ENCODE measurements at places on chromosomes 3 and 15.

GRCh38 chr3:37138816-37139215 lies 35.6 kb downstream of the LRRFIP2 start:
- no peak for DNase-seq

DNA sequence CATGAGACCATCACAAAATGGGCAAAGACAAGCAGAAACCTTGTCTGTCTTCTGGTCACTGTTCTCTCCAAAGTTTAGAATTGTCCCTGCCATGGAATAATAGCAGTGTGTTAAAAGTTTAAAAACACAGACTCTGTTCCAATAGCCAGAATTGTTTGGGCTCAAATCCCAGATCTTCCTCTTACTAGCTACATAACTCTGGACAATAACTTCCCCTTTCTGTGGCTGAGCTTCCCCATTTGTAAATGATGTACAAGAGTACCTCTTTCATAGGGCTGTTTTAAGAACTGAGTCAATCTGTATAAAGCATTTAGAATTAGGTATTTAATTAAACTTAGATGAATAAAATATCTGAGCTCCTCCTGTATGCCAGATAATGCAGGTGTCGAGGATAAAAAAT lies 623.0 kb downstream of the NTRK3 start:
- DNase-seq: no peak

- no peak for DNase-seq
Observed at GRCh38 chr15:40065166-40065565, 26.2 kb upstream of the SRP14 start.

GRCh38 chr3:82586414-82586813 lies 825.0 kb upstream of the GBE1 start:
- no peak for DNase-seq

GRCh38 chr3:158314426-158315357 lies 204.8 kb downstream of the RSRC1 start:
- DNase-seq: no peak

DNA sequence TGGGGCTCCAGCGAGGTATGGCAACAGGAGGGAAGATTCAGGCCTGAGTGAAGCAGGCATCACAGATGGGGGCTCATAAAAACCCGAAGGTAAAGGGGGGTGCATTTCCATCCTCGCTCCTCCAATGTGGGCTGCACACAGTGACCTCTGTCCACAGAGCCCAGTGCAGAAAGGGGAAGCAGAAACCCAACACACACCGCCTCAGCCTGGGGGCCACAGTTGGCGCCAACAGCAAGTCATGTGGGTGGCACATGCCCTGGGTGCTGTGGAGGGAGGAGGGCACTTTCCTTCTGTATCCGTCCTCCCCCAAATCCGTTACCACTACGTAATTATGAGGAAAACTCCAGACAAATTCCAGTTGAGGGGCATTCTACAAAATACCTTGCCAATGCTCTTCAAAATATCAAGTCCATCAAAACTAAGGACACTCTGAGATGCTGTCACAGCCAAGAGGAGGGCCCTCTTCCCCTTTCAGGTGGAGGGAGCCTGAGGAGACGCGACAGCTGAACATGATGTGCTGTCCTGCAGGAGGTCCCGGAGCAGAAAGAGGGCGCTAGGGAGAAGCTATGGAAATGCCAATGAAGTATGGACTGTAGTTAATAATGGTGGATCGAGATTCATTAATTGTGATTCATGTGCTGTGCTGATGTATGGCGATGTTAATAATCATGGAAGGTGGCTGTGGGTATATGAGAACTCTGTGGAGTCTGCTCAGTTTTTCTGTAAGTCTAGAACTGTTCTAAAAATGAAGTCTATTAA lies 16.4 kb downstream of the APBA2 start:
- DNase-seq: no peak

DNA sequence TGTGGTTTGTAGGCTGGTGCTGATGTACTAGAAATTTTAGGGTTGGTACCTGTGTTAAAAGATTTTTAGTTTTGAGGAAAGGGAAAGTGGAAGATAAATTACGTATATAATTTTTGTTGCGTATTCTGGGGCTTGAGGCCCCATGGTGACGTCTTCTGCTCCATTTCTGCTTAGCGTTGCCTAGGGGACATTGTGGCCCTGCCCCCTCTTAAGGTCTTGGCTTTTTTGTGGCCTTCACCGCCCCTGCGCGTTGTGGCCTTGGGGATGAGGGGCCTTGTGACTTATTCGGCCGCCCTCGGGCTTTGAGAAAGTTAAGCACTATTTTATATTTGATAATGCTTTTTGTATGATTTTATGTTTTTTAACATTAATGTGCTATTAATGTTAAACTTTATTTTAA lies 182.0 kb downstream of the KLF13 start:
- DNase-seq: no peak

- DNase-seq: no peak
Observed at GRCh38 chr3:182728238-182728637, 65.1 kb upstream of the ATP11B start.

DNA sequence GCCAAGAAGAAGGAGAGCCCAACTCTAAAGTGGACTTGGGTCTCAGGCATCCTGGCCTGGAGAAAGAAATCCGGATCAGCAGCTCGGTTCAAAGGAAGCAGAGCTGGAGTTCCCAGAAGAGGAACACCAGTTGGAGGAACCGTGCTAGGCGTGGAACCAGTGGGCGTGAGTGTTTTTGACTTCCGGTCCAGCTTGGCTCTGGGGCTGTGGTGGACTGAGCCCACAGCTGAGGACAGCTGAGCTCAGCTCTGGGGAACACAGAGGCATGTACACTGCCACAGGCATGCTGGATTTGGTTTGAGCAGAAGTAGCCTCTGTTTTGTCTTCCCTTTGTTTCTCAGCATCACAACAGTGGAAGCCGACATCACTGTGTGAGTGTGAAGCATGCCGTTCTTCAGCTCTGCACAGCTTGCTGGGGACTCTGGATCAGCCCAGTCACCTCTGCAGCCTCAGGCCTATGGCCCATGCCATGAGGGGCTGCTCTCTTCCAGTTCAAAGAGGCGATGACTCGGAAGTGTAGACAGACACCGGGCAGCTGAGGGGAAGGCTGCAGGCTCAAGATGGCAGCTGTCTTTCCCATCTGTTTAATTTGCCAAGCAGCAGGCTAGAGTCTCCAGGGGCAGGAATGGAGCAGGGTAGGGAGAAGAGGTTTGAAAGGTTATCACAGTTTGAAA lies 185.8 kb upstream of the UBE3A start:
- no peak for DNase-seq

- no peak for DNase-seq
Observed at GRCh38 chr3:52097851-52098507, 41.6 kb upstream of the DUSP7 start.

DNA sequence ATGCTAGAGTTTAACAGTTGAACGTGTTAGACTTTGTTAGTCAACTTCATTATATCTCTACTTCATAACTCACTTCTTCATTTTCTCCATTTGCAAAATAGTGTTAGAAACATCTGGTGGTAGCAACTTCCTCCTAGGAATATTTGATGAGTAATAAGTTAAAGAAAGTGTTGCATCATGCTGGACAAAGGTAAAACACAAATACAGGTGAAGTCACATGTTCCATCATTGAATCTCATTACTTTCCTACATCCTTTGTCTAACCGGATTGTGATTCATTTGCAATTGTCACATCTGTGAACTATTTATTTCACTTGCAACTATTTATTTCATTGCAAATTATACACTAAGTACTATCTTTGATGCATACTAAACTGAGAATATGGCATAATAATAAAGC lies 186.5 kb downstream of the TUSC7 start:
- no peak for DNase-seq

- DNase-seq: no peak
Observed at GRCh38 chr3:37586280-37586679, 275.4 kb upstream of the CTDSPL start.

- DNase-seq: no peak
Observed at GRCh38 chr15:43748376-43748775, 2.1 kb downstream of the PDIA3 start.

DNA sequence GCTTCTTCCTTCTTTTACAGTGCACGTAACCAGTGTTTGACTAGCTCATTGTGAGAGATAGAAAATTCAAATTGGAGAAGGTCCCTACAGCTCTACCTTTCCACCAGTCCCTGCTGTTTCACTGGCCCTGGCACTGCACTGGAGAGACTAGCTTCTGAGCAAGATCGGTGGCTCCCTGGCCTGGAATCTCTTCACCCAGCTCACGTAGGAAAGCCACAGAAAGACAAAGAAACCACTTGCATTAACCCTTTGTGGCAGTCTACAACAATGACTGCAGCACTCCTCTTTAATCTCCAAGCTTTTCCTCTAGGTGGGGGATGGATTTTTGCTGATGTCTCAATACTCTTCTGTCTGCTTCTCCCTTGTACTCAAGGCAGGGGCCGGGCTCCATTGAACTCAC lies 155.9 kb downstream of the PEX5L start:
- no peak for DNase-seq

DNA sequence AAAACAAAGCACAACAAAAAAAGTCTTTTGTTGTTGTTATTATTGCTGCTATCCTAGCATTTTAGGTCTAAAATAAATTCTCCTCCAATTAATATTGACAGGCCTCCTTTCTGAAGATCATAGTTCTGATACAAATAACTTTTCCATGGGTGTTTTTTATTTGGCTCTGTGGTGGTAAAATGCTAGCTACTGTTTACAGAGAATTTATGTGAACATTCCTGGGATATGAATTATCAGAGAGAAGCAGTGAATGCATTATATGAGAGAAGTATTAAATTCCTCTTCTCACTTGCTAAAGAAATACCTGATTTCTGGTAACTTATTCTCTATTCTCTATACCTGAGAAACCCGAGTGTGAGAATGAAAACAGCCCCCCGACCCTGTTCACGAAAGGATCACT lies 57.5 kb upstream of the TMCO5A start:
- no peak for DNase-seq

DNA sequence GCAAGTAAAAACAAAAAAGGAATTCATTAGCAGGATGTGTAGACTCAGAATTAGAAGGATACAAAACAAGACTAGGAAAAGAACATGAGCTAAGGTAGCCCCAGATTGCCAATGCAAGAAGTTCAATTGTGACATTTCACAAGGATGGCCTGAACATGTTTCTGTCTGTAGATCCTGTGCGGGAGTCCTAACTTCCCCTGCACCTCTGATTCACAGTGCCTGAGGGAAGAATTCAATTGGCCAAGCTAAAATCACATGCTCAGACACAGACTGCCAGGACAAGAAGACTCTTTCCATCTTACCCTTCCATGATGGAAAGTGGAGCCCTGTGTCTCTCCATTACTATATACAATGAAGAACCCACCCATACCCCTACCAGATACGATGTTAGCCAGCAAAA lies 251.5 kb downstream of the KCNH8 start:
- no peak for DNase-seq

GRCh38 chr3:101466465-101467309 lies 46.3 kb downstream of the SENP7 start:
- no peak for DNase-seq

- DNase-seq: no peak
Observed at GRCh38 chr3:141240286-141240685, 8.7 kb downstream of the PXYLP1 start.

DNA sequence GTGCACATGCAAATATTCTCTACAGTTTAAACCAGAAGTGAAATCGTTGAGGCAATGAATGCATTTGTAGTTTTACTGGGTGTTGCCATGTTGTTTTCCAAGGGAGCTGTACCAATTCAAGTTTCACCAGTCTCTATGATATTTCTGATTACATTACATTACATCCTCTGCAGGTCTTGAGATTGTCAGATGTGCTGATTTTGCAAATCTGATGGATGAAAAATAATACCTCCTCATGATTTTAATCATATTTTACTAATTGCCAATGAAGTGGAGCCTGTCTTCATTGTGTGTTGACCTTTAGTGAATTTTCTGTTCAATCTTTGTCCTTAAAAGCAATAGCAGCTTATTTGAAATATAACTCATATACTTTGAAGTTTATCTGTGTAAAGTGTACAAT lies 282.4 kb downstream of the NR2F2 start:
- DNase-seq: no peak

DNA sequence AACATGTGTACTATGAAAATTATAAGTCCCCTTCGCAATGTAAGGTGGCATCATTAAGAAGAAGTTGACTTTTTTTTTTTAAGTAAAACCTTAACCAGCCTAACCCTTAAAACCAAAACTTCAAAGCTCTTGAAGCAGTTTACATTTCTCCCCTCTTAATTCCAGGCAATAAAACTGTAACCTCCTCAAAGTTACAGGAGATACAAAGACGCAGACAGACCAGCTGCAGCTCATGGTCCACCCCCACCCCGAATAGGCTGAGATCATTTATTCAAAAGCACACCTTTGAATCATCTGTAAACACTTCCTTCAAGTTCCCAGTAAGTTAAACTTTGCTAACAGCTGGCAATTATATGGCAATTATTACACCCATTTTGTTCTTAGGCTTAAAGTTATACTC lies 414.5 kb downstream of the ERC2 start:
- no peak for DNase-seq

- no peak for DNase-seq
Observed at GRCh38 chr15:52480990-52481389, 47.7 kb downstream of the MYO5A start.

- no peak for DNase-seq
Observed at GRCh38 chr3:138066383-138066782, 49.0 kb downstream of the DZIP1L start.

GRCh38 chr3:30641416-30642251 lies 35.2 kb downstream of the TGFBR2 start:
- DNase-seq: no peak

DNA sequence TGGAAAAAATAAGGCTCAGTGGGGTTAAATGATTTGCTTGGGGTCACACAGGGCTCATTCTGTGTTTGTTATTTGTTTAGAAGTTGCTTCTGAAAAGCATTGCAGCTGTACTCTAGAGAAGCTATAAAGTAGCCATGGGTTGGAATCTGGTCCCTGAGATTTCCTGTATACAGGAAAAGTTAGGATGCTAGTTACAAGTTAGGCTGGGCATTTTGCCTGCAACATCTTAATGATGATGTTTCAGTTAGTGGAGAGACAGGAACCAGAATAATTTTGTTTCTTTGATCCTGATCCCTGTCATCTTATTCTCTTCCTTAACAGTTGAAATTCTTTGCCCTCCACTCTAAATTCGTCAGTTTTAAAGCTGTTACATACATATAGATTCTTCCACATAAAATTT lies 445.3 kb downstream of the OTOL1 start:
- DNase-seq: no peak
